ENCODE measurements at places on chromosomes 11 and 22. TPM values are rescaled to one million over a fixed set of nuclear protein-coding genes. Genes with fewer than 3 reads are reported as not detected.

C11orf91 gene
- not detected for total RNA-seq

DCDC1 gene
- total RNA-seq, result 0.45 TPM

EML3 gene
- total RNA-seq, result 174 TPM

GUCY1A2 gene
- not detected for total RNA-seq

DNA sequence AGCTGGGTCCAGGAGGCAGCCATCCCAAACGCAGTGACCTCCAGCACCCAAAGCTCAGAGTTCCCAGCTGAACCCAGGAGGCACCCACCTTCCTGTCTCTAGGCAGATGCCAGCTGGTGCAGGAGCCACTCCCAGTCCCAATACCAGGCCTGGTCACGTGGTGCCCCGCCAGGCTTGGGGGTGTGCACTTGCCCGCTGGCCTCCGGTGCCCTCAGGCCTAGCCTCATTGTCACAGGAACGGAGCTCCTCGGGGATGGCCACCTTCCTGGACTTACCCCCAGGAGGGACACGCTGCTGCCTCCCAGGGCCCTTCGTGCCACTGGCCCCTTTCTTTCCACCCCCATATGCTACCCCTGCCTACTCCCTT is 4.6 kb downstream of the BID start:
- H3K27me3 ChIP-seq, result no peaks in the 10 kb centered on the region
- no peaks in the 10 kb centered on the region for H3K36me3 ChIP-seq
- no peak for DNase-seq
- H3K4me1 ChIP-seq, result peaks cover 36% of the 10 kb centered on the region
- peak overlapping the region; percentile 77 for H3K27ac ChIP-seq

DNA sequence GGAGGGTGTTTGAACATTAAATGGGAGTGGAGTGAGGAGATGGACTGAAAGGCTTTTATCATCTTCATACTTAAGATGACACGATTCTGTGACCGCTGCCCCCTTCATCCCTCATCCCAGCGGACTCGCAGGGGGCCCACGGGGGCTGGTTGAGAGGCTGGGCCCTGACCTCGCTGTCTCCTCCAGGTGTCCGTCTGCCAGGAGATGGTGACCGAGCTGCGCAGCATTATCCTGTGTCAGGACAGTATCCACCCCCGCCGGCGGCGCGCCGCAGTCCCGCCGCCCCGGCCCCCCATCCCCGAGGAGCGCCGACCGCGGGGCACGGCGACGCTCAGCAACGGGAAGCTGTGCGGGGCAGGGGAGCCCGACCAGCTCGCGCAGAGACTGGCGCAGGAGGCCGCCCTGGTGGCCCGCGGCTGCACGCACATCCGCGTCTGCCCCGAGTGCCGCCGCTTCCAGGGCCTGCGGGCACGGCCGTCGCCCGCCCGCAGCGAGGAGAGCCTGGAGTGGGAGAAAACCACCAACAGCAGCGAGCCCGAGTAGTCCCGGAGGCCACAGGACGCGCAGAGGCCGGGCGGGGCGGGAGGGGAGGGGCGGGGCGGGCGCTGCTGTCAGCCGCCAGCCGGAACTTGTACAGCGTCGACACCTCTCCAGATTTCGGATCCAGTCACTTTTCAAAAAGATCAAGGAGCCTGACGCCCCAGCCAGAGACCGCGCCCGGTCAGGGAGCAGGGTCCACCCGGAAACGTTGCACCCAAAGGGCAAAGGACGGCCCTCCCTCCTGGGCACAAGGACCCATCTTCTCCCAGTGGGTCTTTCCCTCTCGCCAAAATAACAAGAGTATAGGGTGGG is 38.0 kb upstream of the TBCEL start:
- H3K27me3 ChIP-seq, result peaks cover 62% of the 10 kb centered on the region
- no peak overlapping the region for H3K27ac ChIP-seq
- H3K4me3 ChIP-seq, result peak overlapping the region; percentile 89
- peaks cover 10% of the 10 kb centered on the region for H3K36me3 ChIP-seq
- peaks cover 9% of the 10 kb centered on the region for H3K4me1 ChIP-seq
- DNase-seq, result peak; percentile 8

DNA sequence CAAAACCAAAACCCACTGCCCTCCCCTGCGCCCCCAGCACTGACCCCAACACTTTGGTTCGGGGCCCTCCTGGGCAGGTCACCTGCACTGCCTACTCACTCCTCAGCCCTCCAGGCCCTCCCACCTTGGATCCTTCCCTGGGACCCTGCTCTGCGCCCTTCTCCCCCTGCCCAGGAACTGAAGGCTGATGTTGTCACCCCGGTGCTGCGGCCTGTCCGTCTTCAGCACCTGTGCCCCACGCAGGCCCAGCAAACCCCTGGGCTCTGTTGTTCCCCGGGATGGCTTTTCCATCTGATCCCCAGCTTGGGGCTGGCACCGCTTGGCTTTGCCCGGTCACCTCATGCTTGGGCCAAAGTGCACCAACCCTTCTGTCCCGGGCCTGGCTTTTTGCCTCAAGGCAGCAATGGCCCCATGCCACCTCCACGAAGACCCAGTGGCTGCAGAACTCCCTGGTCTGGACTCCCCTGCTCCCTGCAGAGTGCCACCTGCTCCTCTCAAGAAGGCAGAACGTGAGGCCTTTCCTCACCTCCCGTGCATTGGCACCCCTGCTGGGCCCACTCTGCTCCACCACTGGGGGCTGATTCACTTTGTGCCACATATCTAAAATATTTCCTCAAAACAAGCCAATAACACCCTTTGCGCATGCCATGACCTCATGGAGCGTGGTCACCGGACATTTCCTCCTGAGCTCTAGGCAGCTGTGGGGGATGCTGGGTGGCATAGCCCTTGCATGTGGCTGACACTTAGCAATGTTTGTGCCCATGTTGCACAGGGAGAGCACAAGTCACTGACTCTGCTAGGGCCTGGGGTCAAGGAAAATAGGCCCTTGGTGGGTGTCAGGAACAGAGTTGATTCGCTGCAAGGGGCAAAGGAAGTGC is 8.8 kb downstream of the PPM1F start:
- peak overlapping the region; percentile 50 for H3K4me3 ChIP-seq
- peak overlapping the region; percentile 88 for H3K27ac ChIP-seq
- H3K36me3 ChIP-seq, result no peaks in the 10 kb centered on the region
- no peaks in the 10 kb centered on the region for H3K27me3 ChIP-seq
- no peak for DNase-seq

DNA sequence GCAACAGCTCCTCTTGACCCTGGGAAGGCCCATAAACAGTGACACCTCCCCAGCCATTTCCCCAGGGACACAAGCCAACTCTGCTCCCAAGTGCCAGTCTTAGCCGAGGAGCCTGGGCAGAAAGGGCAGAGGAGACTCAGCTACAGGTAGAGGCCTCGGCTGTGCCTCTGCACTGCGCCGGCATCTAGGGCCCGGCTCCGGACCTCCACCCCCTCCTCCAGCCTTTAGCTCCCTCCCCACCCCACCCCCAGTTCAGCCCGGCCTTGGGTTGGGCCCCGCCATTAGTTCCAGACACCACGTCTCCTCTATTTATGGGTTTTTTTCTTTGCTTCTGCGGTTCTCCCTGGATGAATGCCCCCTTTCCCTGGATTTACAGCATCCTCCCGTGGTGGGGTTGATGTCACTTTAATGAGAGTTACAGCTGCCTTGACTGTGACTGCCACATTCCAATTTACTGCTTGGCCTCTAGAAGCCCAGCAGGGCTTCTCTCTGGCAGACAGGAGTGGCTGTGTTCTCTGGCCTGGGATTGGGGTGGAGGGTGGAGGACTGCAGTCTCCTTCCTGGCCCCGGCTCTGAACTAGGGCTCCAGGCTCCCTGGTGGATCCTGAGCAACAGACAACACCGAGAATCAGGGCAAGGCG is 13.5 kb upstream of the OAF start:
- peaks cover 40% of the 10 kb centered on the region for H3K27me3 ChIP-seq
- H3K27ac ChIP-seq, result no peak overlapping the region
- no peaks in the 10 kb centered on the region for H3K36me3 ChIP-seq
- no peaks in the 10 kb centered on the region for H3K4me1 ChIP-seq
- no peak overlapping the region for H3K4me3 ChIP-seq
- DNase-seq, result no peak

DNA sequence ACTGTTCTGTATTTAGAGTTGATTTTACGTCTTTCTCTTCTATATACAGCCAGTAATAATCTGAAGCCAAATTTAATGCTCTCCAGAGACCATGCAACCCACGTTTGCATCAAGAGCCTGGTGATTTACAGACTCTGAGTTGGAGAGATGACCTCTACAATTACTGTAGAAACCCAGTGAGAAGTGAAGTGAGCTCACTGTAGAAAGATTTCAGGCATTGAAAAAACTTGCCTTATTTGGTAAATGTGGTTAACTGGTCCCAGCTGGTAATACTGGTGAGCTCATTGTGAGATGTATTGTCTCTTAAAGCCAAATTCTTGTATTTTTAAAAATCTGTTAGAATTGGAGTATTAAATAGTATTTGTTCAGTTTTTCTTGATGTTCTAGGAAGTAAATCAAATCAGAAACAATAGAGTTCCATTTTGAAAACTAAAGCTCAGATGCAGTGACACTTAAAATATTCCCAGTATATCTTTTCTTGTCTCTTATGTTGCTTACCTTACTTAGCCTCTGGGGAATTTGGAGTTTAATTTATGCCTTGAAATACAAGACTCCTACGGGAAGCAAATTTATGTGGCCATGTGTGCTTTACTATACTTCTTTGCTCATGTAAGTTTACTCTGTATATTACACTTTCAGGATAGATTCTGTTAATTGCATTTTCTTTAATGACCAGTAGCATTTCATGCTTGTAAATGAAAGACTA is 189.9 kb downstream of the ARHGAP42 start:
- no peaks in the 10 kb centered on the region for H3K36me3 ChIP-seq
- no peak overlapping the region for H3K4me3 ChIP-seq
- H3K27ac ChIP-seq, result no peak overlapping the region
- no peaks in the 10 kb centered on the region for H3K27me3 ChIP-seq
- no peaks in the 10 kb centered on the region for H3K4me1 ChIP-seq

- no peak for DNase-seq
Measured at GRCh38 chr11:65489035-65489705, 9.7 kb upstream of the MALAT1 start.

DNA sequence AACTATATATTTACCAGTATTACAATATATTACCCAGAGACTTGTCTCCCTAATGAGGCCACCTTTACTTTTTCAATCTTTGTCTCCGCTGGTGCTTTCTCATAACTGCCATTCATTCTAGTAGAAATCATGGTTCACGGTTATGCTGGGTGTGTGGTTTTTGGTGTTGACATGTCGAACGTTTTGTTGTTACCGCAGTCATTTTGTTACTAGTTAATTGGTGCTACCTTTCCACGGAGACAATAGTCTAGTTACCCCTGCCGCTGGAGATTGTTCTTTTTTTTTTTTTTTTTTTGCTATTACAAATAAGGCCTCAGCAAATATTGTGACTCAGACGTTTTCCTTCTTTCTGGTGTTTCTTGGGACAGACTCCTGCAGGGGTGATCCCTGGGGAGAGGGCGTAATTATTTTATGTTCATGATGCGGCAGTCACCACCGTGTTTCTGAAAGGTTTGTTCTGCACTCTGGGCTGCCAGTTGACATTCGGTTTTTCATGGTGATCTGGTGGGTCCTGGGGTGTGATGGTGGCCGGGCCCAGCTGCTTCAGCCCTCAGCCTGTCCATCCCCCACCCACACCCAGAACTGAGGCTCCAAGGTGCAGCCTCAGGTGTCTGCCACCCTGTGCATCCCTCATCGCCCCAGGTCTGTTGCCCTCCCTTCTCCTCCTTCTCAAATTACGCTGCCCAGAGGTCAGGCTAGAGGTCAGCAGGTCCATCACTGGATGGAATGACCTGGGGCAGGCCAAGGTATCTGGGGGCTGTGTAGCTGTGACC is 28.6 kb downstream of the LRP5 start:
- peaks cover 35% of the 10 kb centered on the region for H3K4me1 ChIP-seq
- H3K4me3 ChIP-seq, result peak overlapping the region; percentile 69
- H3K27ac ChIP-seq, result peak overlapping the region; percentile 27
- no peak for DNase-seq
- no peaks in the 10 kb centered on the region for H3K27me3 ChIP-seq
- no peaks in the 10 kb centered on the region for H3K36me3 ChIP-seq

DNA sequence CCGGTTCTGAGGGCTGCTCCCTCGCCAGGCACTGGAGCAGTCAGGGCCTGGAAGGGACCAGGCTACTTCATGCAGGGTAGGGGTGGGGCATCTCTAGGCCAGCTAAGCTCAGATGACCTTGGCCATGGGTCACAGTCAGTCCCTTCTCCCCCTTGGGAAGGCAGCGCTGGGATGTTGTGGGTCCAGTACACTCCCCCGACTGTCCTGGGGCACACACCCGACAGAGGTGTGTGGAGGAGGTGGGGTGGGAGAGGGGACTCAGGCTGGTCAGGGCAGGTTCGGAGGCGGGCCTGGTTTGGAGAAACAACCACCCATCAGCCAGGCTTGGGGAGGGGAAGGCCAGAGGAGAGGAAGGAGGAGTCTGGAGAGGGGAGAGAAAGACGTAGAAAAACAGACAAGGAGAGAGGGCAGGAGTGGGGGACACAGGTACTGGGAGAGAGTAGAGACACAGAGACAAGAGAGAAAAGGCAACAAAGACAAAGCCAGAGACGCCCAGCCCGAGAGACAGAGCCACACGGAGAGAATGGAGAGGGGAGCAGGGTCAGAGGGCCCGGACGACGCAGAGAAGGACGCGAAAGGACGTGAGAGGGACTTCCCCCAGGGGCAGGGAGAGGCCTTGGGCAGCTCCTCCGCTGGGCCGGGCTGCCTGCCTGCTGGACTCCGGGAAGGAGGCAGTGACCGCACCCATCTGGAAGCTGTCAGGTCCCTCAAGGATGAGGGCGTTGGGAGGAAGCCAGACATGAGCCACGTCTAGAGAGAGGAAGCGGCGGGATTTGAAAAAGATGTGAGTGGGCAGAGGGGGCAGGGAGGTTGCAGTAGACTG is 30.6 kb upstream of the TSKU start:
- H3K36me3 ChIP-seq, result peaks cover 4% of the 10 kb centered on the region
- H3K4me3 ChIP-seq, result no peak overlapping the region
- no peak for DNase-seq
- peaks cover 35% of the 10 kb centered on the region for H3K27me3 ChIP-seq

- H3K36me3 ChIP-seq, result peaks cover 2% of the 10 kb centered on the region
- H3K27ac ChIP-seq, result peak overlapping the region; percentile 92
- H3K27me3 ChIP-seq, result peaks cover 18% of the 10 kb centered on the region
- DNase-seq, result no peak
- peak overlapping the region; percentile 75 for H3K4me3 ChIP-seq
Measured at GRCh38 chr11:95715777-95716241, 73.8 kb downstream of the FAM76B start.

- H3K27ac ChIP-seq, result no peak overlapping the region
- H3K4me1 ChIP-seq, result peaks cover 7% of the 10 kb centered on the region
- no peak for DNase-seq
- H3K4me3 ChIP-seq, result no peak overlapping the region
- no peaks in the 10 kb centered on the region for H3K36me3 ChIP-seq
- peaks cover 6% of the 10 kb centered on the region for H3K27me3 ChIP-seq
Measured at GRCh38 chr22:29726106-29726505, 6.3 kb downstream of the CABP7 start.

GRCh38 chr22:19174106-19175025 is 4.2 kb downstream of the SLC25A1 start:
- DNase-seq, result no peak
- no peak overlapping the region for H3K4me3 ChIP-seq
- peaks cover 31% of the 10 kb centered on the region for H3K4me1 ChIP-seq
- H3K27ac ChIP-seq, result no peak overlapping the region
- H3K27me3 ChIP-seq, result peaks cover 10% of the 10 kb centered on the region
- H3K36me3 ChIP-seq, result peaks cover 6% of the 10 kb centered on the region

All from T-helper 17 cell (primary cell).